Epithelial cell of esophagus (primary cell): ENCODE measurements at places on chromosomes 4 and X.
A peak's percentile ranks its signal among the peaks of the same experiment; 100 is the strongest.

DNA sequence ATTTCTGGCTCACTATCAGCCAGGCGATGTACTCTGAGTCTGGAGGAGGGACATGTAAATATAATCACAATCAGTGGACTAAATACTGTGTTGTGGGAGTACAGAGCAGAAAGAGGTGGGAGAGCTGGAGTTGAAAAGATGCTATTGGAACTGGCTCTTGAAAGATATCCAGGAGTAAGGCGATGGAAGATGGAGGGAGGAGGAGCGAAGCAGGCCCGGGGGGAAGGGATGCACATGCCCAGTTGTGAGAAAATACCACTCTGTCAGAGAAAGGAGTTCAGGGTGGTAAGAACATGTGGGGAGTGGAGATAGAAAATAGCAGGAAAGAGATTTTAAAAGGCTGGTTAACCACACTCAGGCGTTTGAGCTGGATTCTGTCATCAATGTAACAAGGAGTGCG lies 216.9 kb upstream of the ETNPPL start:
- DNase-seq, result no peak

- no peak for DNase-seq
These were observed 14.0 kb downstream of the ARHGEF6 start for GRCh38 chrX:136766785-136767103.

DNA sequence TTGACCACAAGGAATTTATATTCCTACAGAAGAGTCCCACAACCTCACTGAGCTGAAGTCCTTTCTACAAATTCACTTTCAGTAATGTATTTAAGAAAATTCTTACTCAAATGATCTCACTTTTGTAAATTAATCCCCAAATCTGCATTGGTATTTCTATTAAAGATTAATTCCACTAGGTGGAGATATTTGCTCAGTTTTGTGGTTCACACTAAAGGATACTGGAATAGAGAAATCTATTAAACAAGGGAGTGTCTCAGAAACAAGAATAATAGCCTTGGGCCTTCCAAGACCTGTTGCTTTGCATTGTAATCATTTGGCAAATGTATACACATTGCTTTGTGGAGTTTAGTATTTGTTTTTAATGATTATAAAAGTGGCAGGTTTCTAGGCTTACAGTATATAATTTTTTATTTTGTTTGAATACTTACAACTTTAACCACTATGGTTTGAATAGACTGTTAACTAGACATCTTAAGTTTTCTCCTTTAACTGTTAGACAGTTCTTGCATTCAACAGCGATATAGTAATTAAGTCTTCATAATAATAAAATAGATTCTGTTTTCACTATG lies 25.9 kb downstream of the CFAP299 start:
- DNase-seq, result peak; percentile 44

DNA sequence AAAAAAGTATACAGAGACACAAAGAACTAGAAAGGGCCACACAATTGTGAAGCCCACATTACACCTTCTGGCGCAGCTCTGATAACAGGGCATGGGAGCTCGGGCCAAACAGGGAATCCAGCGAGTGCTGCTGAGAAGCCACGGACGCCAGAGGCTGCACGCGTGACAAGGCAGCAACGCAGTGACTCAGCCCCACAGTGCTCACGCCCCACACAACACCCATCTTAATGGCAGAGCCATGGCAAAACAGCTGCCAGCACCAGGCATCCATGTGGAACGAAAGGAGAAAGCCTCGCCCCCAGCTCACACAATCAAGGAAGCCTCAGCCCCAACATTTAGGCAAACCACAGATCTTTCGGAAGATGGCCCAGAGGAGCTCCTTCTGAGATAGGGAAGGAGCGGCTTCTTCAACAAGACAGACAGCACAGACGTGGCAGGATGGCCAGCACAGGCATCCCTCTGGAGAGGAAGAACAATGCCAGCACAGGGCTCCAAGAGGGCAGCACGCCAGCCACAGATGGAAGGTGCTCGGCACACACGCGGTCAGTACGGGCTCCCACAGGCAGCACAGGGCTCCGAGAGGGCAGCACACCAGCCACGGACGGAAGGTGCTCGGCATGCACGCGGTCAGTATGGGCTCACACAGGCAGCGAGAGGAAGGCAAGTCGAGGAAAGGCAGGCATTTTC lies 33.1 kb downstream of the GAK start:
- no peak for DNase-seq

DNA sequence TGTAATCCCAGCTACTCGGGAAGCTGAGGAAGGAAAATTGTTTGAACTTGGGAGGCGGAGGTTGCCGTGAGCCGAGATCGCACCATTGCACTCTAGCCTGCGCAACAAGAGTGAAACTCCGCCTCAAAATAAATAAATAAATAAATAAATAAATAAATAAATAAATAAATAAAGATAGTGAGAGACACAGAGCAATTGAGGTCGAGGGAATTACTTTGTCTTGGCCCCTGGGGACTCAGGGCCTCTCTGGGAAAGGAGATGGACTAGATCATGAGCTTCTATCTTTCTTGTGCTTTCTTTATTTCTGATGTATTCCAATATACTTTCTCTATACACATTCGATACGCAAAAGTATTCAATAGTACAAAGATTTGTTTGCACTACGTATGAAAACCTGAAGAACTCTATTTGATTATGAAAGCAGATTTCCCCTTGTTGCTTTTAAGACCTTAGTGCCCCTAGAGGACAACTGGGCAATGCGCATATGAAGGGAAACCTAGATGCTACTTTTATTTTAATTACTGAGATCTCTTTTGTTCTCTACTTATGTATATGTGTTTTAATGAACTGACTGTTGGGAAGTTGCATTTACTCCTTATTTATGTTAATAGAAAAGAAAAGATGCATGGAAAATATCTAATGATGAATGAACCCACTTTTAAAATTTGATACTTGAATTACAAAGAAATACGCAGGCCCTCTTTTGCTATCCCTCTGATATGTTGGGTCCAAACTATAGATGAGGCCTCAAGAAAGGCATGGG lies 12.8 kb upstream of the ELOVL6 start:
- peak; percentile 63 for DNase-seq

DNA sequence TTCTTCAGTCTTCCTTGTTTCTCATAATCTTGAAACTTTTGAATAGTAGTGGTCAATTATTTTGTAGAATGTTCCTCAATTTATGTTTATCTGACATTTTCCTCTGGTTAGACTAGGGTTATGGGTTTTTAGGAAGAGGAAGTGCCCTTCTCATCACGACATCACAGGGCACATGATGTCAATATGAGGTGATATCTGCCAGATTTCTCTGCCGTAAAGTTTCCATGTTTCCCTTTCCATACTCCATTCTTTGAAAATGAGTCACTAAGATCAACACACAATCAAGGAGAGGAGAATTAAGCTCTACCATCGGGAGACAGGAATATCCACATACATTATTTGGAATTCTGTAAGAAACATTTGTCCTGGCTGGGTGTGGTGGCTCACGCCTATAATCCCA lies 28.4 kb downstream of the RP2 start:
- DNase-seq, result peak; percentile 32

DNA sequence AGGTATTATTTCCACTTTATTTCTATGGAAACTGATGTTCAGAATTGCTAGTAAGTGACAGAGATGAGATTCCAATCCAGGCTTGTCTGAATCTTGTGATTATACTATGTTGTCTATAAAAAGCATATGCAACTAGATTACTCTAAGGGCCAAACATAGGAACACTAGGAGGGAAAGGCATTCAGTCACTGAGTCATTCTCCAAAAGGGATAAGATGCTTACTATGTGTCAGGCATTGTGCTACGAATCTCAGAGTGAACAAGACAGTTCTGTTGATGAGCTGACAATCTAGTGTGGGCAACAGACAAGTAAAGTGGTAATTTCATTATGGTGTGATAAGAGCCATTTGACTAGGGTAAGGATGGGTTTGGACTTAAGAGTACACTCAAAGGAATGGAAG lies 77.2 kb downstream of the RASL11B start:
- no peak for DNase-seq

- DNase-seq, result no peak
These were observed 1293.1 kb downstream of the PCDH19 start for GRCh38 chrX:99117011-99117410.

- DNase-seq, result no peak
These were observed 31.1 kb downstream of the ZBTB49 start for GRCh38 chr4:4320951-4321714.

DNA sequence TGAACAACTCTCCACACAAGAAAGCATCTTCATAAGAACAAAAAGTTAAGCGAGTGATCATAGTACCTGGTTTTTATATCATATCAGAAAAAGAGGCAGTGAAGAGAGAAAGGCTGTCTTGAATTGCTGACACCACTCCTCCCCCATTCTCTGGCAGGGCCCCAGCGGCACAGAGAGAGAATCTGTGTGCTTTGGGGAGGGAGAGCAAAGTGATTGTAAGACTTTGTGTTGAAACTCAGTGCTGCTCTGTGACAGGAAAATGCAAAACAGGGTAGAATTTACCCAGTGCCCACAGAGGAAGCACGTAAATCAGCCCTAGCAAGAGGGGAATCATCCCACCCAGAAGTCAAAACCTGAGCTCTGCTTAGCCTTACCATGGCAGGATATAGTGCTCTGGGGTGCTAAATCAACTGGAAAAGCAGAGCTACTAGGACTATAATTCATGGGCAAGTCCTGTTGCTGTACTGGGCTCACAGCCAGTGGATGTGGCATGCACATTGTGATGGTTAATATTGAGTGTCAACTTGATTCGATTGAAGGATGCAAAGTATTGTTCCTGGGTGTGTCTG lies 174.6 kb downstream of the PRR32 start:
- DNase-seq, result no peak

DNA sequence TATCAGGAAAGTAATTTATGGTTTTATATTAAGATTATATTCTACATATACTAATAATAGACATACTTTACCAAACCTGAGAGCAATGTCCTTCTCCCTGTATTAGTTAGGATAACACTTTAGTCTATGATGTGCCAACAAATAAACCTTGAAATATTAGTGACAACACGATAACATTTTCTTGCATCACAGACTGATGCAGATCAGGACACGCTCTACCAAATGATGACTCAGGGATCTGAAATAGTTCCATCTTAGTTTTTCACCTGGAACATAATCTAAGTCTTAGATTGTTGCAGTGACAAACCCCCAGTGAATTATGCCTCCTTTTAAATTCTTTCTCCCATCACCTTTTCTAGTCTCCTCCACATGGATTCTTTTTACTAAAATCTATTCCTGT lies 214.2 kb downstream of the CLCN4 start:
- DNase-seq, result peak; percentile 77

- DNase-seq, result peak; percentile 58
These were observed 7.3 kb downstream of the TRIM75 start for GRCh38 chr4:165060938-165061337.

DNA sequence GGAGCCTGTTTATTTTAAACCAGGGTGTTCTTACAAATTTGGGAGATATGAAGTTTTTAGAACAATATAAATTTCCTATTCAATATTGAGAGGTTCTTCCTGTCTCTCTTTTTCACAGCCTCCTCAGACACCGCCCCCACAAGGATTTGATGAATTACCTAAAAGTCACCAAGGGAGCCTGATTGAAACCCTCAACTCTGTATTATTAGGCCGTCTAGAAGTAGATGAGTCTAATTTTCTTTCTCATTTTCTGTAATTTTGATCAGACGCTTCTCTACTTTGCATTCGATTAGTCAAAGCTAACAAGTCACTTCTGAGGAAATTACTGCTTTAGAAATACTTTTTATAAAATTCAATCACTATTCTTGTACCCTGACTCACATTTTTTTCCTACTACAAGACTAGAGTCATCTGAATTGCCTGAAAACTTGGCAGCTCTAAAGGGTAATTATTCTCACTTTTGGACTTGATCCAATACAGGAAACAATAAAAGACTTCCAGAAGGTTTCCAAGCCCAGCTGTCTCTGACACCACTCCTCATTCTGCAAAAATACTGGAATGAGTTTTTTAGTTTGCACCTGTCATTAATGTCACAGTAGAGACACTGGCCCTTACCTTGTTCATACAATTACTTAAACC lies 111.2 kb downstream of the ELOVL6 start:
- DNase-seq, result peak; percentile 76

- no peak for DNase-seq
These were observed 804.5 kb upstream of the POU3F4 start for GRCh38 chrX:82703551-82703950.

GRCh38 chrX:2483398-2484060 lies 17.2 kb downstream of the DHRSX start:
- no peak for DNase-seq

DNA sequence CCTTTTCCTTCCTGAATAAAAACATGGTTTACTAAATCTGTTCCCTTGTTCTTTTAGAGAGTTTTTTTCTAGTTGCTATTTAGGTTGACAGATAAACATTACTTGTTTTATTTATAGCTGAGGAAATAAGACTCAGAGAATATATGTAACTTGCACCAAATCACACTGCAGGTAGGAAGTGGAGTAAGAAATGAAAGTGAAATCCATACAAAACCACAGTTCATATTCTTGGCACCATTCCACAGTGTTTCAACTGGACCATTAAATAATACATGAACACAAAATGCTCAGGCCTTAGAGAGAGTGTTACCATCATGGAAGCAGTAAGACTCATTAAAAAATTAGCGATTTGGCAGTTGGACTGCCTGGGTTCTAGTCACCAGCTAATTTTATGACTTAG lies 326.9 kb upstream of the SLIT2 start:
- peak; percentile 6 for DNase-seq

- DNase-seq, result no peak
These were observed 259.4 kb upstream of the PCDH7 start for GRCh38 chr4:30460818-30461217.

DNA sequence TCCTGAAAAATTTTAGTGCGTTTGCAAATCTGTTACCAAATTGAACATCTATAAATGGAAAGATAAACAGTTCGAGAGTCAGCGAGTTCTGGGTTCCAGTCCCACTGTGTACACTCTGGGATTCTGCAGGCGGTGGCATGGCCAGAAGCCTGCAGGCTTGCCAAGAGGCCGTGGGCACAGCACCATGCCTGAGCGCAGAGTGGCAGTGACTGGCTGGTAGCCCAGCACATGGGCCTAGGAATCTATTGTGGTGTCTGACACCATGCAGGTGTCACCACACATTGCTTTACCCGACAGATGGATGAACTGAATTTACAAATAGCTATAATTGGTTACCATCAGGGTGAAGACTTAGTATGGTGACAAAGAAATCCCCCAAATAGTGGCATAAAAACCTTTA lies 71.7 kb upstream of the TLR3 start:
- DNase-seq, result no peak

DNA sequence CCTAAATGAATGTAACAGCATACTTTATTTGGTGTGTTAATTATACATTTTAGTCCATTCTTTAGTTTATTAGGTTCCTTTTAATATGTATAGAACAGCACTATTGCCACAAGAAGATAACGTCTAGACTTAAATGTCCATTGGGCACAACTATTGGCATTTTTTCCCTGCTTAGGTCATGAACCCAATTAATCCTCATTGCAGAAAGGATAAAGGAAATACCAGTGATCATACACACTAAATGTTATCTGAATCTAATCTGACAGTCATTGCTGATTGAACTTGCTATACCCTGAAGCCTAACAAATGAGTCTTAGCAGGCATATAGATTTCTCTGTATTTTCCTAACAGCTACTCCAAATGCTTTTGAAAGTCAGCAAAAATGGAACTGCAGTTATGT lies 2250.0 kb upstream of the AGA start:
- no peak for DNase-seq

GRCh38 chr4:99436462-99436861 lies 1.3 kb upstream of the ADH7 start:
- DNase-seq, result peak; percentile 65

- no peak for DNase-seq
These were observed 20.6 kb downstream of the MAGEC1 start for GRCh38 chrX:141924293-141924692.

GRCh38 chr4:156948738-156949137 lies 22.9 kb downstream of the PDGFC start:
- no peak for DNase-seq
